ENCODE measurements at places on chromosomes 4 and X.

DNA sequence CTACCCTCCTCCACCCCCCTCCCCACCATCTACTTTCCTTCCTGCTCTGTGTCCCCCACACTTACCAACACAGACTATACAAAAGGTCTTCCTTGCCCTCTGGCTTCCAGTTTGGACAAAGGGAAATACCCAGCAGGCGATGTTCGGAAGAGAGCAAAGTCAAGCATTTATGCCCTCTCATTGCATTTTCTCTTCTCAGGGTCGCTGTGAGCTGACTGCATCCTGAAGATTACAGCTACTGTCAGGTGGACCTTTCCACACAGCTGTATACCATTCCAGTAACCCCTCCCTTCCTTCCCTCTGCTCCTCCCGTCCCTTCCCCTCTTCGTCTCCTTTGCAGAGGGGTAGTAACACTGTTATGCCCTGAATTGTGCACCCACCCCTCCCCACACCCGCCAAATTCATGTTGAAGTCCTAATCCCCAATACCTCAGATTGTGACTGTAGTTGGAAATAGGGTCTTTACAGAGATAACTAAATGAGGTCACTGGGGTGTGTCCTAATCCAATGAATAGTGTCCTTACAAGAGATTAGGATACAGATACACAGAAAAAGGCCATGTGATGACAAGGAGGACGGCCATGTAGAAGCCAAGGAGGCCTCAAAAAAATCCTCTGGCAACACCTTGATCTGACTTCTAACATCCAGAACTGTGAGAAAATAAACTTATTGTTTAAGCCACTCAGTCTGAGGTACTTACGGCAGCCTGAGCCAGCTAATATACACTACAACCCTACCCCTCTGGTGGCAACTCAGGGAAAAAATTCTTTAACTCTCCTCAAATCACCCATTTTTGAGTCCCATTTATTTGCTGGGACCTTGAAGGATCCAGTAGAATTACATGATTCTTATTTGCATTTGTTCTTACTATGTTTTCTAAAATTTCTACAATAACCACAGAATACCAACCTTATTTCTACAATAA is 11.7 kb downstream of the MORF4L2 start:
- no peak for DNase-seq

- DNase-seq, result no peak
Observed at GRCh38 chrX:148530464-148531077, 30.2 kb downstream of the AFF2 start.

GRCh38 chr4:183945741-183946140 is 40.6 kb downstream of the STOX2 start:
- no peak for DNase-seq

GRCh38 chr4:82951196-82951595 is 50.7 kb downstream of the THAP9 start:
- DNase-seq, result no peak

DNA sequence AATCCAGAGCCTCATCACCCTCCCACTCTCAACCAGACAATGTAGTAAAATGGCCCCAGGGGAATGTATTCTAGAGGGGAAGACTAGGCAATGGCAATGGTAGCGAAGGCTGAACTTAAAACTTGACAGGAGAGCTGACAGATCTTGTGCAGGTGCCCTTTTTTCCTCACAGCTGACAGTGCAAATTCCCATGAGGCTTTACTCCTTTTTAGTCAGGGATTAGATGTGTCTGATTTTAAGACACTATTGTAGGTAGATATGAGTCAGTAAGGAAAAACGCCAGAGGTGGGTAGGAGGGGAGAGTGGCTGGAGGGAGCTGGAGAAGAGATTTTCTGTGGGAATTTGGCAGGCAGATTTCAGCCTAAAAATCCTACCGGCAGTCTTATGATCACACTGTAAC is 10.7 kb downstream of the CAPN6 start:
- DNase-seq, result no peak

DNA sequence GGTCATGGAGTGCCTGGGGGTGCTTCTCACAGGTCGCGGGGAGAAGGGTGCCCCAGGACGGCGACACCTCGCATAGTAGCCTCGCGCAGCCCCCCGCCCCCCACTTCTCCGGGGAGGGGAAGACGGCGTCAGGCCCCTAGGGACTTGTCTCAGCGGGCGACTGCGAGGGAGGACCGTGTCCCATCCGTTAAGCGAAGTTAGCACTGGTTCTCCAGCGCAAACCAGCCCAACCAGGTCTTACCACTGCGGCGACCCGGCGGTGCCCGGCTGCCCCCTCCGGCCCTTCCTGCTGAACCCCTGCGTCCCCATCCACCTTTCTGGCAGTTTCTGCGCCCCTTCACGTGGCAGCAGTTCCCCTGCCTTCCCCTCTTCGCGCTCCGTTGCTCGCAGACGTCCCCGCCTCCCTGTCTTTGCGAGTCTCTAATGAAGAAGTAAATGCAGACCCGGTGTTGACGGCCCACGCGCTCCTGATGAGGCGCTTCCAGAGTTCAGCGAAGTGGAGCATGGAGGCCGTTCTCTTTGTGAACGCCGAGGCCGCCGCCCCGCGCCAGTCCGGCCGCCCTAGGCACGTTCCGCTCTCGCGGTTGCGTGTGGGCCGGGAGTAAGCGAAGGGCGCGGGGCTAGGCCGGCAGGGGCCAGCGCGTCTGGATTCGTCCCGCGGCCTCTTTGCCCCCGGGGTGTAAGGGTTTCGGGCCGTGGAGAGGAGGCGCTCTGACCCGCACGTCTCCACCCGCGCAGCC is 3.0 kb downstream of the SLIT2 start:
- DNase-seq, result no peak

DNA sequence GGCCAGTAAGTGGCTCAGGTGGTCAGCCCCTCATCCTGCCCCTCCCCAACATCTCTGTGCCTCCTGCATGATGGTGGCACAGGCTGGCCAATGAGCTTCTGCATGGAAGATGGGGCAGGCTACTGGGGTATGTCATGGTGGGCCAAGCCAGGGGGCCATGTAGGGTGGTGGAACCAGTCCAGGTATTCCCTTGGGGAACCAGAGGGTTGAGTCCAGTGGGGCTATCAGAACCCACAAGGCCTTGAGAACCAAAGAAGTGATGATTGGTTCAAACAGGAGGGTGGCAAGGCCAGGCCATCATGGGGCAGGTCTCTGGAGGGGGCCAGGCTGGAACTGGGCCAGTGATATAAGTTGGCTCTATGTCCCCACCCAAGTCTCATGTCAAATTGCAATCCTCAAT is 18.8 kb upstream of the PPP2R2C start:
- no peak for DNase-seq

DNA sequence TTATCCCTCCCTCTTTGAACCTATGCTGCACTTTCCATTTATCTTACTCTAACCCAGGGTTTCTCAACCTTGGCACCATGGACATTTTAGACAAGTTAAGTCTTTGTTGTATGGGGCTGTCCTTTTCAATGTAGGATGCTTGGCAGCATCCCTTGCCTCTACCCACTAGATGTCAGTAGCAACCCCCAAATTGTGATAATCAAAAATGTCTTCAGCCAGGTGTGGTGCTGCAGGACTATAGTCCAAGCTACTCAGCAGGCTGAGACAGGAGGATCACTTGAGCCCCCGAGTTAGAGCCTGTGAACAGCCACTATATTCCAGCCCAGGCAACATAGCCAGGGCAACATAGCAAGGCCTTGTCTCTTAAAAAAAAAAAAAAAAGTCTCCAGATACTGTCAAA is 7.0 kb downstream of the LRCH2 start:
- no peak for DNase-seq

DNA sequence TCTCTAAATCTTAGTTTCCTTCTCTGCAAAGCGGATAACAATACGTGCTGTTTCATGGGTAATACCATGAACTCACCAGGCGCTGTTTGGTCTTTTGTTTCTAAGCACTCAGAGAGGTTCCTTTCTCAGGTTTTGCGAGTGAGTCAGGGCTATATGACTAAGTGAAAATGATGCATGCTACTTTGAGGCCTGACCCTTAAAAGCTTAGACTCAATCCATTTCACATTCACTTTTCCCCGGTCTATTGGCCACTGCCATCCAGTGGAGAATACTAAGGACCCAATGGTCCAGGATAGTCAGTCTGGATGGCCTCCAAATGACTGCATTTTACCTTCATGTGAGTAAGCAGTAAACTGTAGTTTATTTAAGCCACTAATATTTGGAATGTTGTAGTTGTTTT is 400.8 kb upstream of the SLIT2 start:
- DNase-seq, result no peak

DNA sequence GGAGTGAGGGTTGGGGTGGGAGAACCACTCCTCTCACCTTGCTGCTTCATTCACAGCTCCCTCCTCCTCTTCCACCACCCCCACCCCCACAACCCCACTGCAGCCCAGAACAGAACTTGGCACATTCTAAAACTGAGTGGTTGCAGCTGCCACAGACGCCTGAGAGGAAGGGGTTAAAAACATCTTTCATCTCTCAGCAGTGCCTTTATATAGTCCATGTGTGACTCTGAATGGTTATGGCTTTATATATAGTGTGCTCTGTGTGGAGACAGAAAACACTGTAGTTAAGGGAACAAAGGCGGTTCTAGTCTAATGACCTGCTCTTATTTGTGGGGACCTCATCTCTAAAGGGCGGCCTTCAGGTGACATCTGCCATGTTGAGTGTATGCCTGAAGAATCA is 144.8 kb downstream of the BCOR start:
- no peak for DNase-seq

- DNase-seq, result no peak
Observed at GRCh38 chrX:57177070-57177469, 39.9 kb upstream of the SPIN2A start.

DNA sequence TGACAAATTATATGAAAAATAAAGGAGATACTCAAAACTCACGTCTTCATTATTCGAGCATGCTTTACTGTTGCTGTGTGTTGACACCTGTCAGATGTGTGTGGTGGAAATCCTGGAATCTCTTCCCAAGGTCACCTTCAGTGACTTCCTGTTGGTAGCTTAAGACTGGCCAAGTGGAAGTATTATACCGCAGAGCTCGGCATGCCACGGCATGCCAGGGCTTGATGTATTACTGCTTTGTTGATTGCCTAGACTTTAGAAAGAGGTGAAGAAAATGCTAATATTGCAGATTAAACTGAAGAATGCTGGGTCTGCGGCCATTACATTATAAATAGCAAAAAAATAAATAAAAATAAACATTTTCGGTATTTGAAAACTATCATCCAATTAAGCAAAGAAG is 4.6 kb downstream of the TREX2 start:
- DNase-seq, result no peak

- DNase-seq, result no peak
Observed at GRCh38 chrX:23822397-23822796, 39.4 kb downstream of the SAT1 start.

DNA sequence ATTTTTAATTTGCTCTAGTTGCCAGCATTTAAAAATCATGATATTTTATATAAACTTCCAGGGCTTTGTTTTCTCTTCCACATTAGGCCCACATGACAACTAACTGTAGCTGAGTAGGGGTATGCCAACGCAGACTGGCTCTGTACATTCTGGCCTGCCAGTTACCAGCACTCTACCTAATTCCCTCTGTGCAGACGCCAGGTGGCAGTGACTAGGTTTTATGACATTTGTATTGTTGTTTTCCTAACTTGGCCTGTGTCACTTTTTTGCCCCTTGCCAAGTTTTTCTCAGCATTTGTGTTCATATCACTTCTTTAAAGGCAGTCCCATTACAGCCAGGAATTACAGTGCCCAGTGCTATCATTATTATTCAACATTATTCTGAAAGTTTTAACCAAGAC is 347.5 kb downstream of the NKX6-1 start:
- DNase-seq, result no peak

- no peak for DNase-seq
Observed at GRCh38 chr4:34851411-34851810, 1392.9 kb downstream of the ARAP2 start.

DNA sequence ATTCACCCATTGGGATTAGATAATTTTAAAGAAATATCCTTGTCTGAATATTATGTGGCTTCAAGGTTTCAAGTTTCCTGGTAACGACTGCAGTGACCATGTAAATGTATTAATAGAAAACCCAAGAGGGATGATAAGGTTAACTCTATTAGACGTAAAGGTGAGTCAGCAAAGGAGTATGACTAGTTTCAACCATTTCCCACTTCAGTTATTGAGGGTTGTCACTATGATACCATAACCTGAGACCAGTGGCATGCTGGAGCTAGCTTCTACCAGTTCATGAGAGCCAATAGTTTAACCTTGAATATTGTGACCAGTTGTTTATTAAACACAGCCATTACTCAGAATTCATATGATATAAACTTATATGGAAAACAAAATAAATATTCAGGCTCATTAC is 270.1 kb downstream of the TMA16 start:
- no peak for DNase-seq

GRCh38 chrX:56661193-56661592 is 67.8 kb upstream of the NBDY start:
- no peak for DNase-seq

DNA sequence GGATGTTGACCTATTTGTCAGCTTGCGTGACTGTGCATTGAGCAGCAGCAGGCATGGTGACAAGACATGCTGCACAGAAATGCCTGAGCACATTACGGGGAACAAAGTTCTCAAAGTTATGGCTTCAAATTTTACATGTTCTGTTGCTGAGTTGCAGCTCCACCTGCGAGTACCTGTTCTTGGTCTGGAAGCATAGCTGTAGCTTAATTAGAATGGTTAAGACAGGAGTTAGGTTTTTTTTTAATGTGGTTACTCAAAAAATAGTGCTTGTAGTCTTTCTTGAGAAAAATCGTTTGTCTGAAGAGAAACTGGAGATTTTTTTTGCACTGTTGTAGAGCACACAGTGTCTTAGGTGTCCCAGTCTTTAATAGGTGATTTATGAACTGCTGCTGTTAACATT is 38.8 kb upstream of the GNPDA2 start:
- no peak for DNase-seq

GRCh38 chr4:122537388-122538135 is 81.0 kb upstream of the IL2 start:
- no peak for DNase-seq

- no peak for DNase-seq
Observed at GRCh38 chr4:171644430-171645057, 168.7 kb upstream of the GALNTL6 start.

DNA sequence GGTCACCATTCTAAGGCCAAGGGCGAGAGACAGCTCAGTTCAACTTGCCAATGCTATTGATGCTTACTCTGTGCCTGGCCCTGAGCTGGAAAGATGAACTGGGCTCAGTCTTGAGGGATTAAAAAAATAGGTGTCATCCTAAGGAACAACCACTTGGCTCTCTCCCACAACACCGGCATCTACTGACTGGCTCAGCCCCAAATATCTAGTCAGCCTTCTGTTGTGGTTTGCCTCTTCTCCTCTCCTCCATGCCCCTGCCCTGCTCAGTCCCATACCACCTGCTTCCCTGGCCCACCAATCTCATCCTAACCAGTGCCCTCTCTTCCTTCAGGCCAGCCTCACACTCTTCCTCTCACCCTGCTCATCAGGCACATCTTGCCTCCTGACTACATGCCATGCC is 29.6 kb downstream of the KDM5C start:
- no peak for DNase-seq

Measured in posterior cingulate gyrus (tissue), 11 donors.